ENCODE measurements at places on chromosomes 3 and 15.

DNA sequence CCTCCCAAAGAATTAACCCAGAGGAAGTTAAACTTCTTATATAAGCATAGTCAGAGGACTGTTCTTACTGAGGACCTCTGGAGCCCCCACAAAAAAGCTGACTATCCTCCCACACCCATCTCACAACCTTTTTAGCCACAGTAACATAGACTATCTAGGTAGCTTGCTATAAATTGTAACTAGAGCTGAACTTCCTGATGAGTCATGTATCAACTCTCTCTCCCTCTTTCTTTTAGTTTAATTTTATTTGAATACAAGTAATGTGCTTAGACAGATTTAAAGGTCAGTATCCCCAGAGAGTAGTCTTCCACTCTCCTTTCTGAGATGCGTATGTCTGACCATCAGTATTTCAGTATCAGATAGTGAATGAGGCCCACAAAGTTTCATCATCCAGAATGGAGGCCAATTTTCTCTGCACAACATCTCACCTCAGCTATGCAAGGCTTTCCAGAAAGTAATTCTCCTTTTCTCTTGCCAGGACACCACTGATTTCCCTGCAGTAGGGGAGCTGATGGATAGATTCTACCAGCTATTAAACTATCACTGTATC is 104.0 kb upstream of the MYRIP start:
- DNase-seq, result no peak

- no peak for DNase-seq
These were observed 112.2 kb upstream of the FLNB start for GRCh38 chr3:57896031-57896430.

GRCh38 chr15:85010386-85011159 is 28.9 kb downstream of the PDE8A start:
- DNase-seq, result no peak

DNA sequence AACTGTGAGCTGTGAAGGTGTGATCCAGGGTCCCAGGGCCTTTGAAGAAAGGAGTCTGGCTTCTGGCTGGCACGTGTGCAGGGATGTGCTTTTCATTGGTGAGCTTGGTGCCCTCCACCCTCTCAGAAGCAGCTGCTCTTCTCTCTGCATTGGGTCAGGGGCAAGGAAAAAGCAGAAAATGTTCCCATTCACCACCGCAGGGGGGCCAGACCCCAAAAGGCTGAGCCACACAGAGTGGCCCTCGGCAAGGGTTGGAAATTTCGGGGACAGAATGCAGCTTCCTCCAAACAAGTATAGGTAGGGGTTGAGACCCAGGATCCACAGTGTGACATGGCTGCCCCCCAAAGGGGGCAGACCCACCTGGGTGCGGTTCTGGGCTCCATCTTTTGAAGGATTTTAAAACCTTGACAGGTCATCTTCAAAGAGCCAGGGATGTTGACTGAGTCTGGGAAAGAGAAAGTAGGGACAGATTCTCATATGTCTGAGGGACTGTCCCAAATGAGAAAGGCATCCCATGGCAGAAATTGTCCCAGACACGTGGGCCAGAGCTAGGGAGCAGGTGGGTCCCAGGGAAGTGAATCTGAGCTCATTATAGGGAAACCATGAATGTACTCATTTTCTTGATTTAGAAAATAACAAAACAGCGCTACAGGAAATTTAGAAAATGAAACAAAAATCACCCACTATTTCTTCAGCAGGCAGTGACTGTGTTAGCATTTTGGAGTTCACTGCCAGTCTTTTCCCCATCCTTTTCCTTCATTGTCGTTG is 2.7 kb downstream of the CSK start:
- DNase-seq, result no peak

DNA sequence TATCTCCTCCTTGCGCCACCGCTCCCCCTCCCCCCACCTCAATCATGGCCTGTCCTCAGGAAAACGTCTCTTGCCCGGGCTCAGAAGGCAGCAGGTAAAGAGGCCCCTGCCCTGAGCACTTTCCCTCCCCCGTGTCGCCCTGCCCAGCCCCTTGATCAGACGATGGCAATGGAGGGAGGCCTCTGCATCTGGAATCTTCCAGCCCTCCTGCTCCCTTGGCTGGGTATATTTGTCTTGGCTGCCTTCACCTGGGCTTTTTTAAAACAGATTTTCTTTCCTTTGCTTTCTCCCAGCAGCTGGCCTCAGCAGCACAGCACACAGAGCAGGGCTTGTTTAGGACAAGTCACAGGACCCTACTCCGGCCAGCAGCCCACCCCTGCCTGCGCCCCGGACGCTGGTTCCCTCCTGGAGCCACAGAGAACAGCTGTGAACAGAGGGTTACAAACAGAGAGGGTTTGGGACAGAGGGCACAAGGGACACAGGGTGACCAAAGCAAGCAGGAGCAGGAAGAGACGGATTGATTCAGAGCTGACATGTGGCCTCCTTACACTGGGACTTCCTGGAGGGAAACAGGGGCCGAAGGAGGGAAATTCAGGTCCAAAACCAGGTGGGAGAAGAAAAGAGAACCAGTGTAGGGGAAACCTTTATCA is 78.7 kb downstream of the ISG20 start:
- DNase-seq, result no peak

GRCh38 chr3:124792341-124793040 is 62.2 kb downstream of the UMPS start:
- DNase-seq, result no peak

DNA sequence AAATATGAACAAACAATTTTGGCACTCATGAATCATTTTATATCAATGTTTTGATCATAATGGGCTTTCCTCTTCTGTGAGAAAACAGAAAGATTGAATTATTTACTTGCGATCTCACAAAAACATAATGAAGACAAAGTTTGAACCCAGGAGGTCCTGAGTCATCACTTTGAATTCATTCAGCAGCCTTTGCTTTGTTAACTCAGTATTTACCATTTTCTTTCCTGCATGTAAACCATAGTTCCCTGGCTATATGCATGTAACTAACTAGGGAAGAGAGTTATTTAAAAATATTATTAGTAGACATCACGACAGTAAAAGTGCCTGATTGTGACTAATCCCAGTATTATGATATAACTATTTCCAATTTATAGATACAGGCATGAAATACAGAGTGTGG is 1026.2 kb downstream of the PLOD2 start:
- DNase-seq, result no peak

GRCh38 chr3:56955492-56956111 is 104.9 kb upstream of the SPATA12 start:
- DNase-seq, result no peak

DNA sequence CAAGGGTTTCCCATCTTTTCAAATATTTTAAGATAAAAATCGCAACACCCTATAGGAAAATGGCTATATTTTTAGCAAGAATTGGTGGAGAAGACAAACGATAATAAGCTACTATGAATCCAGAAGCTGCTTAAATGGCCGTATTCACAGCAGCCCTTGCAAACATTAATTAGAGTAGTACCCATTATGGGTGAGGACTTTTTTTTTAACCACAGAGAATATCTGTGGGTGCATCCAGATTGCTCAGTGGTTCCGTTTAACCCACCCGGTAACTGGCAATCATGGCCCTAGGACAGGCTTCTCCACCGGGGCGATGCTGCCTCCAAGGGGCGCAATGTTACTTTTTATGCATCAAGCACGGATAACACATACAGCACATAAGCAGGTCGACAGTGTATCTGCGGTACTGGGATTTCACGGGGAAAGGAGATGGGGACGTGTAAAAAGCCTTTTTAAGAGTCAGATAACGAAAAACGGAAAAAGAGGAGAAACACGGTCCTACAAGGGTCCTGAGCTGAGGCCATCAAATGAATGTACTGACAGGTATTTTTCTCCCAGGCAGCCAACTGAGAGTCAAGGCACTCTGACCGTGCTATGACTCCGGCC is 968 bp upstream of the TMEM266 start:
- no peak for DNase-seq

- DNase-seq, result no peak
These were observed 205.9 kb downstream of the GABRG3 start for GRCh38 chr15:27176785-27177406.
